Kidney (tissue), 22 donors: ENCODE measurements at places on chromosomes 12 and 14.

GRCh38 chr14:88203291-88203690, 119.8 kb downstream of the KCNK10 start:
- DNase-seq, result no peak

- DNase-seq, result no peak
Measured at GRCh38 chr12:98002887-98003493, 512.4 kb upstream of the TMPO start.

- DNase-seq, result no peak
Measured at GRCh38 chr12:60704171-60704914, 1108.5 kb downstream of the SLC16A7 start.

- peak; percentile 90 for DNase-seq
Measured at GRCh38 chr12:121467638-121468498, 68.0 kb downstream of the RNF34 start.

DNA sequence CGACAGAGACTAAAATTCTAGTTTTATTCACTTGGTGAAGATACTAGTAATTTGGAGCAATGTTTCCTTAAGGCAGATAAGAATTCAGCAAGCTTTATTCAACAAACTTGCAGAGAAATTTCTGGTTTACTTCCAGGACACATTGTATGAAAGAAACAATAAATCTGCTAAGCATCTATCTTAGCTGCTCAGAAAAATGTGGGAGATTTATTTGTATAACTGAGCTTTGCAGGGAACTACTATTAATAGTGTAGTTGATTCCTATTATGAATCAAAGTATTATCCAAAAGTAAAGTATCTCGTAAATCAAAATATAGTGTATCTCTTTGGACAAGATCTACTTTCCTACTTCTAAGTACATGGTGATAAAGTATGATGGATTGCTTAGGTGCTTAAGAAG, 239.4 kb upstream of the TMTC1 start:
- no peak for DNase-seq

- DNase-seq, result no peak
Measured at GRCh38 chr14:85798856-85799255, 268.9 kb downstream of the FLRT2 start.

DNA sequence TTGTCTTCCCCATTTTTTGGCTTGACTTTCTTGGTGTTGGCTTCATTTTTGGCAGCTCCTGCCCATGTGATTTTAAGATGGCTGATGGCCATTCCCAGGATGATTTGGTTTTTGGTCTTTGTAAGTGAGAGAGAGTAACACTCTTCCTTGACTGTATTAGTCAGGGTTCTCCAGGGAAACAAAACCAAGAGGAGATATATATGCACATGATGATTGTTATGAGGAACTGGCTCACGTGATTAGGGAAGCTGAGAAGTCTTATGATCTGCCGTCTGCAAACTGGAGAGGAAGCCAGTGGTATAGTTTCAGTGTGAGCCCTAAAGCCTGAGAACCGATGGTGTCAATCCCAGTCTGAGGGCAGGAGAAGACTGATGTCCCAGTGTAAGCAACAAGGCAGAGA, 146.6 kb downstream of the NRXN3 start:
- no peak for DNase-seq

- no peak for DNase-seq
Measured at GRCh38 chr12:75953312-75953906, 78.2 kb downstream of the PHLDA1 start.

DNA sequence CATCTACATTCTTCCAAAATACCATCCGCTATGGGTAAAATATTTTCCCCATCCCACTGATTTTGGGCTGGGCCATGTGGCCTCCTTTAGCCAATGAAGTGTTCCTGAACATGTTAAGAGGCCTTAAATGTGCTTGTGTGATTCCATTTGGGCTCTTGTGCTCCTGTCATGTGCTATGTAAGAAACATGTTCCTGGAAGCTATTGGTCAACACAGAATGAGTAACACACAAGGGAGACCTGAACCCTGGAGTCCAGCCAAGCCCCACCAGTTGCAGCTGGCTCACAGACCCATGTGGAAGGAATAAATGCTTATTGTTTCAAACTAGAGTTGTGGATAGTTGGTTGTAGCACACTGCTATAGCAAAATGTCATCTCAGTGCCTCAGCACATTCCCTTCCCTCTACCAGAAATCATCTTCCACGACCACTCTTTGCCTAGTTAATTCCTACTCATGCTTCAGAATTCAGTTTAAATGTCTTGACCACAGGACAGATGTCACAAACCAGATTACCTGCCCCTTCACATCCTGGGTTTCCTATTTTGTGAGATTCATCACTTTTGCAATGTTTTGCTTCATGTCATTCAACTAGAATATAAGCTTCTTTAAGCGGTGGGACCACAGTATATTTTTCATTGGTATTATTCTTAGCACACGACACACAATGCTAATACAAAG, 217.3 kb upstream of the EEA1 start:
- DNase-seq, result no peak

GRCh38 chr12:66768293-66768692, 89.4 kb upstream of the GRIP1 start:
- no peak for DNase-seq

GRCh38 chr14:95267306-95267705, 52.4 kb downstream of the CLMN start:
- DNase-seq, result no peak

DNA sequence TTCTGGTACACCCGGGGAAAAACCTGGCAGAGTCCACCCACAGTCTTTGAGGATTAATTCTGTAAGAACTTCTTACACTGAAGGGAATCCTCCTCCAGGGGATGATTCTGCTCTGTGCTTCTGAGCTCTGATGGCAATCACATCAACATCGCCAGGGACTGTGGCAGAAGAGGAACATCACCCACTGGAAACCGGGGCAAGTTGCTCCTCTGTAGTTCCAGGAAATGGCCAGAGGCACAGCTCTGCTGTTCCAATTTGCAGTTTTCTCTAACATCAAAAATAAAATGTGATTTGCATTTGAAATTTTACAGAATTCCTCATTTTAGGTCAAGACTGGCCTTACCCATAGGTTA, 207.6 kb downstream of the DAD1 start:
- no peak for DNase-seq

DNA sequence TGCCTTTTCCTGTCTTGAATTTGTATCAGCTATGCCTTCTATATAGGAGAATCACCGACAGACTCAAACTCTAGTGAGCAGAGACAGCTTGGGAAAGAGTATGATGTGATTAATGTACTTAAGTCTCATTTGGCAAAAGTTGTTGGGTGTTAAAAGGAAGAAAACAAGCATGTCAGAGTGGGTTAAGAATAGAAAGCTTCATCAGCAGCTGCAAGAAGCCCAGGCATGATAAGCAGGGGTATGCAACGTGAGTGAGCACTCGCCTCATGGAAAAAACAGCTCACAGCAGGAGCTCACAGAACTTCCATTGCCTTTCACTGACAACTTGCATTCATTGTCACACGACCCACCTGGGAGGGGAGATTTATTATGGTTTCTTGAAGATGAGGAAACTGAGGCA, 35.9 kb upstream of the WNK1 start:
- DNase-seq, result no peak
